Peyer's patch (tissue), 4 donors: ENCODE measurements at places on chromosomes 11 and 22. TPM values are rescaled to one million over a fixed set of nuclear protein-coding genes. Genes with fewer than 3 reads are reported as not detected.

DNA sequence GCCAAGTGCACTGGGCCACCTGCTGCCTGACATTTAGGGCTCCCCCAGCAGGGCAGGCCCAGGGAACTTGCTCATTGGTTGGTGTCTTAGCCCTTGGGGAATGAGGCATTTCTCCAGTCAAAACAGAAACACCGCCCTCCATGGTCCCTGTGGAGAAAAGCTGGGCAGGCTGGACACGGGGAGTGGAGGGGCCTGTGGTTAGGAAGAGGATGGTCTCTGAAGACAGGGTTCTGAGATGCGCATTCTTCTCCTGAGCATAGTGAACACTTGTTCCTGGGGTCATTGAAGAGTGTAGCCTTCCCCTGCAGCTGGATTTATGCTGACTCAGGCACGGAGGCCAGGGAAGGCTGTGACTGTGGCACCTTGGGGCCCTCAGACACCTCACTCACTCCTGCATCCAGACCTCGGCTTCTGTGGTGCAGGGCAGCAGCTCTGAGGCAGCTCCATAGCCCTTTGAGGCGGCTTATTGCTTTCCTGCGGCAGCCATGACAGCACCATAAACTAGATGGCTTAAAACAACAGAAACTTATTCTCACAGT is 8.2 kb downstream of the TSPAN18 start:
- no peak for DNase-seq

DNA sequence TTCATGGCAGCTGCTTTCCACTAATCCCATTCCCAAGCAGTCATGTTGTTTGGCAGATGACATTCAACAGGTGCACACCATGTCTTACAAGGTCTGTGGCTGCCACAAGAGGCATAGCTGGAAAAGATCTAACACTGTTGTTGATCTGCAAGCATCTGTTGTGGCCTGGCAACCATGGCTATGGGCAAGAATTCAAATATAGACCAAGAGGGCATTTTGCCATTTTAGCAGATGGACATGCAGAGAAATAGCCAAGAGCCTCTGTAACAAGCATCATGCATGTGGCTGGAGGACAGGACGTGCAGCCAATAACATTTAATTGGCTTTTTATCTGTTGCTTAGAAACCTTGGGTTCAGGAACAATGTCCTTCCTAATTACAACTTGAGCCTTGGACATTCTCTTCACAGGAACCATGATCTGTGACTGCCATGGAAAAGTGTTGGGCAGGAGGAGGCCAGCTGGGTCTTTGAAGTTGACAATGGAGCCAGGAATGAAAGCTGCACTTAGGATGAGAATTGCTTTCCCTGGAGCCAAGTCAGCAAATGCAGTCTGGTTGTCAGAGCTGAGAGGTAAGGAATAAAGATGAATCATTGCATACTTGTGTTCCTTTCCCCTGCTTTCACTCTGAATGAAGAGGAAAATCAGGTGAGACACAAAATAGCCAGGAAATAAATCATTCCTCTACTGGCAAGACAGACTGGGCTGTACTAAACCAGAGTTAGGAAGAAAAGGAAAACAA is 113.6 kb upstream of the ANO5 start:
- no peak for DNase-seq

DNA sequence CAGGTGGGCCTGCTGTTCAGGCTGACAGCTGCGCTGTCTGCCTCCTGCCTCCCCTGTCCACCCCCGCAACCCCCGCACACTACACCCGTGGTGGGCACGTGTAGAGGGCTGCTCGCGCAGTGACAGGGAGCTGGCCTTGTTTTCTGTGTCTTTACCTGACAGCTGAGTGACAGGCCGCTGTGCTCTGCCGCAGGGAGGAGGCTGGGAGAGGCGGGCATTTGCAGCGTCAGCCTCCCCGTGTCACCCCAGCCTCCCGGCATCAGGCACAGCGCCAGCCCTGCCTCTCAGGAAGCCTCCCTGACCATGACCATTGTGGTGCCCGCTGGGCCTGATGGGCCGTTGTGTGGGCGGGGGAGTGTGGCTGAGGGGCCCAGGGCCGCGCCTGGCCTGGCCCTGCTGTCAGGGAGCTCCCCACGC is 32.0 kb upstream of the RELT start:
- DNase-seq: no peak

DNA sequence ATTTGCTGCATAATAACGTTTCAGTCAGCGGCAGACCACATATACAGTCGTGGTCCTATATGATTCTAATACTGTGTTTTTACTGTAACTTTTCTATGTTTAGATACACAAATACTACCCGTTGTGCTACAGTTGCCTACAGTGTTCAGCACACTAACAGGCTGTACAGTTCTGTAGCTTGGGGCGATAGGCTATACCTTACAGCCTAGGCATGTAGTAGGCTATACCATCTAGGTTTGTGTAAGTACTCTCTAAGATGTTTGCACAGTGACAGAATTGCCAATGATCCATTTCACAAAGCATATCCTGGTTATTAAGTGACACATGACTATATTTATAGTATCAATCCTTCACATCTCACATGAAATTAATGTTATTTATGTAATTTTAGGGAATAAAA is 78.2 kb downstream of the YAP1 start:
- DNase-seq: no peak

The FAT3 gene
- total RNA-seq: under 0.01 TPM
